ENCODE measurements at places on chromosomes 5 and 9.

- DNase-seq: no peak
Observed at GRCh38 chr9:127568618-127568970, 43.5 kb upstream of the STXBP1 start.

DNA sequence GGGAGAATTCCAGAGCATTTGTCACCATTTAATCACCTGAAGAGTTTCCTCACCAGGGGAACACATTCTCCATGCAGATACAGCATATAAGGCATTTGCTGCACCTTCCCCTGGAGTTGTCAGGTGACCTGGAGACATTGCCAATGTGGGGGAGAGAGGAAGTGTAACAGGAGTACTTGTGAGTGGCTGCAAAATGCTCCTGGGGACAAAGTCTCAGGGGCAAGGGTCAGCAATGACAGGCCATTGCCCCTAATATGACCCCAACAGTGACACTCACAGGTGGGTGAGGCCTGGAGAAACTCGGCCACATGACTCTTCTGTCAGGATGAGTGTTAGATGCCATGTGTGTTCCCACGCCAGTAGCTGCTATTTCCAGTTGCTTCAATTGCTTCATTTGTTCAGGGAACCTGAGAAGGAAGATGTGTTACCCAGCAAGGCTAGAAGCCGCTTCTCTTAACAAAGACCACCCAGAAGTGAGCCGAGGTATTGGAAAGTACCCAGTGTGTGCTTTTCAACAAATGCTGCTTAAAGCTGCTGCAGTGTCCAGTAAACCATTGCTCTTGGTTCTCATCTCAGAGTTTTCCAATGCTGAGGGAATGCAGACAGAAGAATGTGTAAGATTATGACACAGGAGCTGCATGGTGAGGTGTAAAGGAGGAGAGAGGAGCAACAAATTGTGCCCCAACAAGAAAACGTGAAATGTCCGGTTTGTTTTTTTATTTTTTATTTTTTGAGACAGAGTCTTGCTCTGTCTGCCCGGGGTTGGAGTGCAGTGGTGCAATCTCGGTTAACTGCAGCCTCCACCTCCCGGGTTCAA lies 128.2 kb upstream of the SLC44A1 start:
- no peak for DNase-seq

- DNase-seq: no peak
Observed at GRCh38 chr5:33341351-33341750, 99.4 kb upstream of the TARS1 start.

GRCh38 chr5:126446498-126447224 lies 23.5 kb downstream of the GRAMD2B start:
- DNase-seq: no peak

DNA sequence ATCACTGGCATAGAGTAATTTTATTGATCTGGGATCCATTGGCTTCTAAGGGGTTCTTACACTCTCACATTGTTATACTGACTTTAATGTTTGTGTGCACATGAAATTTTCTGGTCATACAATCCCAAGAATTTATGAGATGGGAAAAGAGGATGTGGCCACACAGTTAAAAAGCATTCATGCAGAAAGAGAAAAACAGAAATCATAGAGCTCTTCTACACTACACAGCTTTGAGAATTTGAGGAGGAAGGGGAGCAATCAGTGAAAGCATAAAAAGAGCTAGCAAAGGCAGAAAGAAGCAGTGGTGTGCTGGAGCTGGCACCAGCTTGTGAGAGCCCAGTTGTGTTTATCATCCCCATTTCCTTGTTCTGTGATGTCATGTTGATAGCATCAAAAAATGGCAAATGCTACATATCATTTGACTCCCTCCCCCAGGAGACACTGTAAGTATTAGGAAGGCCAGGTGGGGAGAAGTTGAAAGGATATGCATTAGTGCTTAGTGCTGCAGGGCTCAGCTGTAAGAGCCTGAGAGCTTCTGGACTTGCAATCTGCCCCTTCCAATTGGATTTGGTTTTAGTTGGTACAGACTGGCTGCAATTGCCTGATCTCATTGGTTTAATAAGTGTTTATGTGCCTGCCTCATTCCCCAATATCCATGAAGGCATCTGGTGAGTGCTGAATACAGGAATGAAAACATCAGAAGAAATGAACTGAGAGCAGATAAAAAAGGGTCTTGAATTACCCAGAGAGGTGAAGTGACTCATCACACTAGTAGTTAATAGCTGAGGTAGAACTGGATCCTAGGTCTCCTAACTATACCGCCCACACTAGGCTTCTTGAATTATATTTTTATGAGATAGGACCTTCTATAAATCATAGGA lies 30.9 kb downstream of the RHOBTB3 start:
- DNase-seq: no peak

- no peak for DNase-seq
Observed at GRCh38 chr9:101462558-101462957, 27.0 kb upstream of the ALDOB start.

DNA sequence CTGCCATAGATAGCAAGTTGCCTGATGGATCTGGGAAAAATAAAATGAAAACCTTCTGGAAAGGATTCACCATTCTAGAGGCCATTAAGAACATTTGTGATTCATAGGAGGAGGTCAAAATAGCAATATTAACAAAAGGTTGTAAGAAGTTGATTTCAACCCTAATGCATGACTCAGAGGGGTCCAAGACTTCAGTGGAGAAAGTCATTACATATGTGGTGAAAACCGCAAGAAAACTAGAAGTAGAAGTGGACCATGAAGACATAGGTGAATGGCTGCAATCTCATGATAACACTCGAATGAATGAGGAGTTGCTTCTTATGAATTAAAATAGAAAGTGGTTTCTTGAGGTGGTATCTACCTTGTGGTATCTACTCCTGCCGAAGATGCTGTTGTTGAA lies 86.6 kb downstream of the GABRA1 start:
- DNase-seq: no peak

DNA sequence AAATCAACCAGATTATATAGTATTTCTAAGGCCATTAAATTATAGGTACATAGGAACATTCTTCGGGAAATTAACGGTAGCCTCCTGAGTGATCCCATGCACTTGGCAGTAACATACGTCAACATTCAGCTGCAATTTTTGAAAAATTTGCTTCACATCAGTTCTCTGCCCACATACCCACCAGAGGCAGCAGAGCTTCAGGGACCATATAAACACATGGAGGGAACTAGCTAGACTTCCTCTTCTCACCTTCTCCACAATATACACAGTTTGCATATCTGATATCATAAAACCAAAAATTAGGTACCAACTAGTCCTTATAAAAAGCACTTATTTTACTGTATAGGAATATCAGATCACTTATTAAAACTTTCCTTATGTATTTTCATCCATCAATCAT lies 4.8 kb downstream of the PSIP1 start:
- DNase-seq: no peak

GRCh38 chr9:120770931-120771330 lies 22.3 kb downstream of the FBXW2 start:
- no peak for DNase-seq

- no peak for DNase-seq
Observed at GRCh38 chr5:93062548-93062947, 518.5 kb downstream of the NR2F1-AS1 start.

DNA sequence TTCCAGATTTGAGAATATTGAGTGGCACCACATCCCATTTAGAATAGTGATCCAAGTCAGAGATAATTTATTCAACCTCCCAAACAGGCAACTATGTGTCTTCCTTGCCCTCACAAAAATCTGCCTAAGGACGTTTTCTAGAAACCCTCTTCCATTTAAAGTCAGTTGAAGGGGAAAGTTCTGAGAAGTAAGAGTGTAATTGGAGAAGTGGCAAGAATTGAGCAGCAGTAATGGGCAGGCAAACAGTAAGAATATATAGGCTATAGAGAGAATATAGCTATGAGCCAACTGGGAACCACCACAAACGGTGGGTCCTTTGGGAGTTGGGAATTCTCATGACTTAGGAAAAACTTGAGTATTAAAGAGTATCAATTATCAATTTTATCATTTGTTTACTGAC lies 31.1 kb upstream of the CETN3 start:
- no peak for DNase-seq

DNA sequence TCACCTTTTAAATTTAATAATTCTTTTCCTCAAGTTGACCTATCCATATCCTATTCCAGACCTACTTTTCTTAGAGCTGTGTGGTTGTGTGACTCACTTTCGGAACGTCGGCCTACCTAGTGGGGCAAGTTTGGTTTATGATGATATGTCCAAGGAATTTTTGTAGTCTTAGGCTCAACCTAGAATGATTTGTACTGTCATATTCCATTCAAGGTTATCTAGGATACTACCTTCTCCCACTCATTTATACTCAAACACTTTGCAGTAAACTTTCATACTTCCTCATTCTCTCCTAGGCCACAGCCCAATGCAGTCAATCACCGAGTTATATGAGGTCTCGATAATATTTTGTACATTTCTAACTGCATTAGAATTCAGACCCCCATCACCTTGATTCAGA lies 61.9 kb downstream of the PIK3R1 start:
- DNase-seq: no peak

DNA sequence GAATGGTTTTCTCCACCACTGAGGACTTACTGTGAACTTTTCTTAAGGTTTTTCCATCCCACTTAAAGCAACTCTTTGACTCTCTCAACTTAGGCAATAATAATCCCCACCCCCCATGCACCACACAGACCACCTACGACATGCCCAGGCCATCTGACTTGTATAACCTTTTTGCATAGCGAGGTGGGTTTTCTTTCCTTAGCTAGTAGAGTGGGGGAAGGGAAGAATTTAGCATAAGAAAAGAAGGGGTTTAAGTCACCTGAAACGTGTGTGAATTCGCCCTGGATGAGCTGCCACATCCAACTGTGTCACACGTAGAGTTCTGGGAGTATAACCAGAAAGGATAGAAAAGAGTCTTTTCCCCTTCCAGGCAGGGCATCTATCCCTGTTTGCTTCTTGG lies 262.7 kb downstream of the YTHDC2 start:
- no peak for DNase-seq

DNA sequence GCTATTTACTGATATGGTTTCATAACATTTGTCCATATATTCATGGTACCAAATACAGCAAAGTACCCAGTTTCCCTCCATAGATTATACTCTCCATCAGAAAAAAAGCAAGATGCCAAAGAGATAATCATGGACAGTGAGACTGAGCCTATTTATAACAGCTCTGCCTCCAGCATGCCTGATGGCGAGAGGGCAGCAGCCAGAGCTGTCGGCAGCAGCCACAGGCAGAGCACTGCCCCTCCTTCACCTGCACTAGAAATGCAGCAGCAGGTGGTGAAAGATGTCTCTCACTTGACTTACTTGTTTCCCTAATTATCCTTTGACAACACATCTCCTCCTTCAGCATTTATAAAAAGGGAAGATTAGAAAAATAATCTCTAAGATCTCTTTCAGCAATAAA lies 32.4 kb downstream of the CTNNAL1 start:
- no peak for DNase-seq

GRCh38 chr9:117784996-117785395 lies 80.8 kb downstream of the TLR4 start:
- DNase-seq: no peak

GRCh38 chr9:111298111-111298510 lies 31.9 kb downstream of the OR2K2 start:
- no peak for DNase-seq

- no peak for DNase-seq
Observed at GRCh38 chr5:133653760-133654049, 41.4 kb upstream of the FSTL4 start.

GRCh38 chr5:71743155-71743554 lies 24.1 kb downstream of the CARTPT start:
- no peak for DNase-seq

GRCh38 chr5:171344936-171345608 lies 36.0 kb downstream of the TLX3 start:
- DNase-seq: no peak

DNA sequence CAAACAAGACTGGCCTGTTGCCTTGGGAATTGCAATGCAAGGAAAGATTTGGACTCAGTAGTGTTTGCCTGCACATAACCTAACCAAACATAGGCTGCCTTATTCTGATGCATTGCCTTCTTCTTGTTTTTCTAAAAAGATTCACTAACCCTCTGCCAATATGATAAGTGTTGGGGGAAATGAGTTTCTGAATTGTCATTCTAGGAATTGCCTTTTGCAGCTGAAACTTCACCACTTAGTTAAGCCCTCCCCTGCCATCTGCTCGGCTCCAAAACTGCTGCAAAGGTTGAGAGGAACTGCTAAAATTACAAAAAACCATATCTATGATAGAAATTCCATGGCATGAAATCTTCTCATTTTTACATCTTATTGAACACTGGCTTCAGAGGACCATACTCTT lies 41.6 kb upstream of the SPATA31D4 start:
- DNase-seq: no peak

DNA sequence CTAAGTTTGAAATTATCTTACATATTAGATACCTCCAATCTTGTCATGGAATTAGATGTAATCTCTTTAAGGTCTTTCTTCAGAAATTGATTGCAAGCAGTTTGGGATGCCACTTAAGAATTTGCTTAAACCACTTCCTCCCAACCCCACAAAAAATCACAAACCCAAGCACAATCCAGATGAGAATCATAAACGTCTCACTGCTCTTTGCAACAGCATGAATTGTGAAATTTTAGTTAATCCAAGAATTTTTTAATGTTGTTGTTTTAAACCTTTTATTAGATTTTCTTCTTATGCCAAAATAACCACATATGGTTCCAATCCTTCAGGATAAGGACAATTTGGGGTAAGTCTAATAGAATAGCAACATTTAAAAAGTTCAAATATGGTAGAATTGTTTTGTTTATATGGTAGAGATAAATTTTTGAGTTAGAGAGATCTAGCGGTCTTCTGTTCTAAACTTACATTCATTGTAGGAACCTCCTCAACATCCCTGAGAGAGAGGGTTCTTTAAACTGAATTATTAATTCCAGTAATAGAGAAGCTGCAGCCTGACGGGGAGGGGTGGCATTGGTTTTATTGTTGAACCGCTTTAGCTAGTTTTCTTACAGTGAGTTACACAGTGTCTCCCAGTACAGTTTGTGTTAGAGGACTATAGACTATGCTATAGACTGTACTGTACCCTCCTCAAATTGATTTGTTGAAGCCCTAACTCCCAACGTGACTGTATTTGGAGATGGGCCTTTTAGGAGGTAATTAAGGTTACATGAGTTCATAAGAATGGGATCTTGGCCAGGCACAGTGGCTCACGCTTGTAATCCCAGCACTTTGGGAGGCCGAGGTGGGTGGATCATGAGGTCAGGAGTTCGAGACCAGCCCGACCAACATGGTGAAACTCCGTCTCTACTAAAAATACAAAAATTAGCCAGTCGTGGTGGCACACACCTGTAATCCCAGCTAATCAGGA lies 24.8 kb upstream of the IL6ST start:
- DNase-seq: no peak

DNA sequence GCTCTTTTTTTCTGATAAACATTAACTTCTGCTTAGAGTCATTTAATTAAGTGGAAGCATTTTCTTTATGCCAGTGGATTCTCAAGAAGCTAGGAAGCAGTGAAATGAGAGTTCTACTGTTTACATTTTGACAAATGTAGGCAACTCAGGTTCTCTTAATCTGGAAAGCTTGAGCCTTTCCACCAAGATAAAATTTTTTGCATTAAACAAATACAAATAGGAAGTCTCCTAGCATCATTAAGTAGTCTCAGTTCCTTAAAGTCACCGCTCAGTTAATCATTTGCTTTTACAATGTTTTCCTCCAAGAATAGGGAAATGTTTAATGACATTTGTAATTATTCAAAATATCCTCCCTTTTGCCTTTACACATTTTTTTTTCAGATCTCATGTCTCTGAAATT lies 290.4 kb upstream of the PDE4D start:
- no peak for DNase-seq
